Stimulated activated CD4-positive, alpha-beta T cell treated with anti-CD3 and anti-CD28 coated beads, TNF-alpha, amount 100 ng/mL, for 1 hour (primary cell): ENCODE measurements at places on chromosomes 16 and 17.

DNA sequence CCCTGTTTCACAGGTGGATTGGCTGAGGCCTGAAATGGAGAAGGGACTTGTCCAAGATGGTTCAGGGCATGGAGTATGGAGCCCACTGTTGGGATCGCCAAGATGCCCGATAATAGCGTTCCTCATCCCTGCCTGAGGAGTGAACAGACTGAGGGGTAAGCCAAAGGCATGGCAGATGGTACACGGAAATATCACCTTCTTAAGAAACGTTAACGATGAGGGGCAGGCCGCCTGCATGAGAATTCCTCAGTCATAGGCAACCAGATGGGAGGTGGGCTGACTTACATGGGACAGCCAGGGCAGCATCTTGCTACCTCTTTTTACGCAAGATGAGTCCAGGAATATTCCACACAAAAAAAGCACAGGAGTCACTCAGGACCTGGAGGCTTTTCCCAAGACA is 188.1 kb downstream of the CCDC182 start:
- no peak for DNase-seq

DNA sequence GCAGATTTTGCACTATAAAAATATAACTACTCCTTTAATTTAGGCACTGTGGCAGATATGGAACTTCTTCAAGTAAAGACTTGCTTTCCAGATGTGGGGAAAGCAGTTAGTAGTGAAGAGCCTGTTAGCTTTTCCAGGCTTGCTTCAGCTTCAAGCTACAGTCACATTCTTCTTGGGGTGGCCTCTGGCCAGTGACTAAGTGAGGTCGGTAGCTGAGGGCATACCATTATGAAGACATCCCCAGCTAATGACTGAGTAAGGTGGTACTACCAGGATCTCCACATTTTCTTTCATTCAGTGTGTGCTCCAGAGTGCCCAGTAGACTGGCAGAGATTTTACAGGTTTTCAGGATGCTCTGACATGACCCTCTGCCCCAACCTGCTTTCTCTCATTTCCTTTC is 167.1 kb upstream of the KIF2B start:
- DNase-seq, result no peak

DNA sequence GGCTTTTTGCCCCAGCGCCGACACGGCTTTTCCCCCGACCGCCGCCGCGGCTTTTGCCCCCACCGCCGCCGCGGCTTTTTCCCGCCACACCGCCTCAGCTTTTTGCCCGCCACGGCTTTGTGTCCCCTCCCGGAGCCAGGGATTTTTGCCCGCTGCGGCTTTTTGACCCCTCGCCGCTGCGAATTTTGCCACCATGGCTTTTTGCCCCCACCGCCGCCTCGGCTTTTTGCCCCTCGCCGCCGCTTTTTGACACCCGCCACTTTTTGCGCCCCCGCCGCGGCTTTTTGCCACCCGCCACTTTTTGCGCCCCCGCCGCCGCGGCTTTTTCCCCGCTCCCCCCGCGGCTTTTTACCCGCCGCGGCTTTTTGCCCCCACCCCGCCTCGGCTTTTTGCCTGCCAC is 1342.5 kb downstream of the TP53TG3F start:
- DNase-seq, result no peak

GRCh38 chr16:67244387-67245185 is 2.7 kb downstream of the FHOD1 start:
- DNase-seq, result peak; percentile 49

GRCh38 chr17:29855686-29856085 is 74.3 kb downstream of the SSH2 start:
- no peak for DNase-seq

GRCh38 chr17:67435122-67435521 is 58.0 kb downstream of the PITPNC1 start:
- DNase-seq, result no peak

- DNase-seq, result no peak
Measured at GRCh38 chr17:55037828-55038227, 69.3 kb downstream of the STXBP4 start.
